Activated CD4-positive, alpha-beta T cell treated with anti-CD3 and anti-CD28 coated beads for 36 hours (primary cell): ENCODE measurements at places on chromosomes 3 and 15. TPM values are rescaled to one million over a fixed set of nuclear protein-coding genes. Genes with fewer than 3 reads are reported as not detected.

DNA sequence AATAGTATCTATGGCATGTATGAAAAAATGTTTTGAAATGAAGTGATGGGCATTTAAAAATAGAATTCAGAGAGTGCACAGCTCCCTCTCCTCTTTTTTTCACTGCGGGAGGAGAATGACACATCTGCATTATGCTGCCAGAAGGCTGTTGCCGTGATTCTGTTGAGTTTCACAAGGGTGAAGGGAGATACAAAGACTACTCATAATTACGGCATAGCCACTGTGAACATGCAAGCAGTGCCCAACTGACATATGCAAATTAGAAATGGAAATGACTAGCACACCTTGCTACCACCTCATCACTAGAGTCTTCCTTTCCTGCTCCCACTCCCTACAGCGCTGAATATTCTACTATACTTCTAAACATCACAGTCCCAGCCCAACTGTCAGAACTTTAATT lies 20.1 kb downstream of the IFT57 start:
- peak; percentile 7 for DNase-seq
- peaks cover 14% of the 10 kb centered on the region for H3K36me3 ChIP-seq
- peak overlapping the region; percentile 44 for H3K27ac ChIP-seq
- H3K4me3 ChIP-seq = no peak overlapping the region

DNA sequence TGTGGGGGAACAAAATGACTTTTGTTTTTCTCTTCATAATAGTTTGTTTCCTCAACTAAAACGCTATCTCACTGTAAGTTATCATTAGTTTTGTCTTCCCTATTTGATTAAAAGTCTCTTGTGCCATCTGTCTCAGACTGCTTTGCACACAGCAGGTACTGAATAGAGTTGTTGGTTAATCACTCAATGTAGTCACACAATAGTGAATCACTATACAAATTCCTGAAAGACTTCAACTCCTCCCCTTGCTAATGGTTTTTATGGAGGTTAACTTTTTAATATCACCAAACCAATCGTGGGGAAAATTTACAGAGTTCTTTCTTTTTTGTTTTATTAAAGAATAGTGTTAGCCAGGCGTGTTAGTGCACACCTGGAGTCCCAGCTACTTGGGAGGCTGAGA lies 2.6 kb upstream of the NGLY1 start:
- peaks cover 47% of the 10 kb centered on the region for H3K4me1 ChIP-seq
- H3K36me3 ChIP-seq = peaks cover 16% of the 10 kb centered on the region
- H3K27ac ChIP-seq = no peak overlapping the region
- DNase-seq = no peak
- H3K4me3 ChIP-seq = no peak overlapping the region
- no peaks in the 10 kb centered on the region for H3K27me3 ChIP-seq

DNA sequence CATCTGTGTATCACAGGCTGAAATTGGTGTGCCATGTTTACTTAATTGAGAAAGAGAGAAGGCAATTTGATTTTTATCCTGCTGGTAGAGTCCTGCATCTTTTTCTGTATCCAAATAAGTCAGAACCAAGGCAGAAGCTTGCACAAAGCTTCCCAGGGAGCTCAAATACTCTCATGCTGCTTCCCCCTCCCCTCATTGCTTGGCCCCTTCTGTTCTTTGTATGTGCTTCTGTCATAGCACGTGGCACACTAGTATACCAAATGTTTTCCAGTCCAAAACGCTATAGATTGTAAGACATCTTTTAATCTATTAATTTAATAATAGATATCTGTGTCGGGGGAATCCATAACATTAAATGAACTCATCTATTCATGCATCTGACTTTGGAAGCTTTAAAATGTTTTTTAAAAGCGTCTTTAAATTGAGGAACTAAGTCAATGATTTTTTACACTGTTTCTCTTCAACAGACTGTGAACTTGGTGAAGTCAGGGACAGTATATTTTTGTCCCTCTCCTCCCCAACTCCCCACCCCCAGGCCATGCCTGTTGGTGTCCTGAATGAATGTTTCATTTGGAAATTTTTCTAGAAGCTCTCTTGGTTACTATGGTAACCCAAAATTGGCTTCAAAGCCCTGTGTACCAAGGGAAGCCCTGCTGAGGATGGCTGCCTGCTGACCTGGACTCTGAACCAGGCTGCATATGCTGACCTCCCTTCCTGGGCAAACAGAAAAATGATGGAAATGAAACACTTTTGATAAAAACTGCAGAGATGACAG lies 26.2 kb upstream of the SLC35G2 start:
- no peaks in the 10 kb centered on the region for H3K36me3 ChIP-seq
- H3K27ac ChIP-seq = no peak overlapping the region
- peaks cover 7% of the 10 kb centered on the region for H3K27me3 ChIP-seq
- no peak overlapping the region for H3K4me3 ChIP-seq

DNA sequence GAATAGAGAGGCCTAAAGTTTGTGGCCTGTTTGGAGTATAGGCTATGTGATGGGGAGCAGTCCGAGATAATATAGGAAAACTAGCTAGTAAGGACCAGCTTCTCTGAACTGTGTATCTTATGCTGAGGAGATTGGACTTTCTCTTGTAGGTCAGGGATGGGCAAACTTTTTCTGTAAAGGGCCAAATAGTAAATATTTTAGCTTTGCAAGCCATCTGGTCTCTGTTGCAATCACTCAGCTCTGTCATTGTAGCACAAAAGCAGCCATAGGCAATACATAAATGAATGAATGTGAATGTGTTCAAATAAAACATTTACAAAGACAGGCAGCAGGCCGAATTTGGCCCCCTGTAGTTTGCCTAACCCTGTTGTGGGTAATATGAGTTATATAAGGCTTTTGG lies 24.5 kb downstream of the TMOD3 start:
- H3K27ac ChIP-seq = no peak overlapping the region
- no peak for DNase-seq

GRCh38 chr15:81155375-81156218 lies 21.5 kb downstream of the CFAP161 start:
- H3K36me3 ChIP-seq = no peaks in the 10 kb centered on the region
- peaks cover 7% of the 10 kb centered on the region for H3K27me3 ChIP-seq
- peak; percentile 18 for DNase-seq
- peaks cover 3% of the 10 kb centered on the region for H3K4me1 ChIP-seq

DNA sequence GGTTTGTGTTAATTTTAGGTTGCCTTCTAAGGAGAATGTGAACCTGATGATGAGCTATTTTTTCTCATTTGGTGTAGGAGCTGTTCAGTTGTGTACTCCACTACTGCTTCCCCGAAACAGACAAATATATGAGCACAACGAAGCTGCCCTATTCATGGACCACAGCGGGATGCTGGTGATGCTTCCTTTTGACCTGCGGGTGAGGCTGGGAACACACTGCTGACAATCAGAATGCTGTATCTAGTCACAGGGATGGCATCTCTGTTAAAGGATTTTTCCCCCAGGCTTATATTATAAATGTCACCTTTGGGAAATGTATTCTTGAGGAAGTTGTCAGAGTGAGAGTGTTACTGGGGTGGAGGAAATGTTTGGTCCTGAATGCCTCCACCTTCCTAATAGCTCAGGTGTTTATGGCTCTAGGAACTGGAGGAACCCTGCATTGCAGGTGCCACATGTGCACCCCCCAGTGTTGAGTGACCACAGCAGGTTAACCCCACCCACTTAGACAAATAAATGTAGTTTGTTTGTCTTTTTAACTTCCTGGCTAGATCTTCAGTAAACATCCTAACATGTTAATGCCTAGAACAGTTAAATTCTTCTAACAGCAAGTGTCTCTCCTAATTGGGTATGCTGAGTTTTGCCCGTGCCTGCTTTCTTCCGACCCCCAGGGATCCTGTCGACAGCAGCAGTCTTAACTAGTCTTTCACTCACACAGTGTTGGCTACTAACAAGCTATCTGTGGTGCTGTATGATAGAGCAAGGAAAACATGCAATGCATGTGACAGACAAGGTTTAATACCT lies 35.7 kb downstream of the SRP14 start:
- H3K4me1 ChIP-seq = no peaks in the 10 kb centered on the region
- no peak overlapping the region for H3K4me3 ChIP-seq
- peaks cover 33% of the 10 kb centered on the region for H3K36me3 ChIP-seq
- no peaks in the 10 kb centered on the region for H3K27me3 ChIP-seq

GRCh38 chr3:21750080-21750696 lies 822 bp downstream of the ZNF385D start:
- H3K4me3 ChIP-seq = no peak overlapping the region
- H3K27ac ChIP-seq = no peak overlapping the region
- H3K36me3 ChIP-seq = no peaks in the 10 kb centered on the region
- H3K4me1 ChIP-seq = no peaks in the 10 kb centered on the region

DNA sequence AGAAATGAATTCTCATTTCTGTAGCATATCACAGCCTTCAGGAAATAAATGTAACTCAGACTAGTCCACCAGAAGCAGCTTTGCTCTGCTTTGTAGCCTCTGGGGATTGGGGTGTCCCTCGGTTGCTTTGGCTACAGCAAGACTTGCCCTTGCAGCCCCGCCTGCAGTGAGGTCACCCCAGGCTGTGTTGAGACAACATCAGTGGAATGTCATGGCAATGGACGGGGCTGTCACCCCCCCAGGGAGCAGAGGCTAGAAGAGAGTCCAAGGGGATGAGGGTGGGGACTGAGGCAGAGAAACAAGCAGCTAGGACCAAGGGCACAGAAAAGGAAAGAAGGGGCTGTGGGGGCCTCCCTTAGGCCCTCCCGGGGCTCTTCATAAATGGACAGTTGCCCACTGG lies 854 bp downstream of the CLEC3B start:
- no peaks in the 10 kb centered on the region for H3K4me1 ChIP-seq
- H3K4me3 ChIP-seq = no peak overlapping the region
- H3K27me3 ChIP-seq = no peaks in the 10 kb centered on the region
- no peak overlapping the region for H3K27ac ChIP-seq
- no peak for DNase-seq
- no peaks in the 10 kb centered on the region for H3K36me3 ChIP-seq

DNA sequence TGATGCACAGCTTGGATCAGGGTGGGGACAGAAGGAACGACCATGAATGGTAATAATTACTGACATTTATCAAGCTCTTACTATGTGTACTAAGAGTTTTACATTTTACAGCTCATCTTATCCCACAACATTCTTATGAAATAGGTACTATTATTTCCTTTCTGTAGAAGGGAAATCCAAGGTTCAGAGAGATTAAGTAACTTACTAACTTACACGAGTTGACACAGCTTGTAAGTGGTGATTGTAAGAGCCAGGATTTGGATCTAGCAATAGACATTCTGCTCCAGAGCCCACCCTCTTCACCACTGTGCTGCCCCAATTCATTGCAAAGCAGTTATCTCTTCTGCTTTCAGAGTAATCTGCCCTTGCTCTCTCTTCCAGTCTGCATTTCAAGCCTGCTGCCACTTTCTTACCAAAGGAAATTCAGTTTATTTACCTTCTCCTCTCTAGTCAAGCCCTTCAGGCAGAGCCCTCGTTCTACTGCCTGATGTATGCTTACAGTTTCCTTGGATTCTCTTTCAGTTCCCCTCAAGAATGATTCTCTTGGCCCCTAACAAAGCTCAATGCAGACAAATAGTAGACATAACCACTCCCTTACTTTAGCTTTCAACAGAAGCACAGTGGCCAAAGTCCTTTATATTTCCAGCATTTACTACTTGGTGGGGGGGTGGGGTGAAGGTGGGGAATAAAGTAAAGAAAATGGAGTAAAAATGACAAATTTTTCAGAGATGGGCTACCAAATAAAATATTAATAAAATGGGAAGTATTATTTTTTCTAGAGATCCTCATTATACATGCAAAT lies 65.8 kb downstream of the ATP8B4 start:
- no peaks in the 10 kb centered on the region for H3K36me3 ChIP-seq
- no peak for DNase-seq
- H3K4me3 ChIP-seq = no peak overlapping the region

The TRAT1 gene
- 17.2 TPM for total RNA-seq

- no peak for DNase-seq
- H3K36me3 ChIP-seq = no peaks in the 10 kb centered on the region
- no peak overlapping the region for H3K4me3 ChIP-seq
- no peak overlapping the region for H3K27ac ChIP-seq
- H3K4me1 ChIP-seq = peaks cover 2% of the 10 kb centered on the region
Observed at GRCh38 chr3:193831495-193832455, 238.8 kb downstream of the OPA1 start.

The MCF2L2 gene
- 1.9 TPM for total RNA-seq

GRCh38 chr3:176633511-176633910 lies 563.8 kb downstream of the TBL1XR1 start:
- peaks cover 2% of the 10 kb centered on the region for H3K27me3 ChIP-seq
- H3K4me1 ChIP-seq = no peaks in the 10 kb centered on the region
- H3K36me3 ChIP-seq = no peaks in the 10 kb centered on the region
- DNase-seq = no peak
- H3K27ac ChIP-seq = no peak overlapping the region

- no peaks in the 10 kb centered on the region for H3K27me3 ChIP-seq
- H3K4me3 ChIP-seq = no peak overlapping the region
- no peak for DNase-seq
- H3K36me3 ChIP-seq = peaks cover 4% of the 10 kb centered on the region
Observed at GRCh38 chr3:143619231-143619630, 229.0 kb downstream of the SLC9A9 start.

The ADAMTS17 gene
- total RNA-seq = 0.57 TPM

- no peak overlapping the region for H3K27ac ChIP-seq
Observed at GRCh38 chr15:58124585-58124984, 13.6 kb upstream of the AQP9 start.

The PIF1 gene
- total RNA-seq = 30.0 TPM

- H3K4me1 ChIP-seq = peaks cover 51% of the 10 kb centered on the region
- H3K36me3 ChIP-seq = no peaks in the 10 kb centered on the region
- peak; percentile 47 for DNase-seq
- peaks cover 70% of the 10 kb centered on the region for H3K27me3 ChIP-seq
- H3K4me3 ChIP-seq = peak overlapping the region; percentile 75
Observed at GRCh38 chr15:76340198-76340802, 3.7 kb downstream of the ISL2 start.

The UQCC5 gene
- total RNA-seq = 12.7 TPM

- peaks cover 15% of the 10 kb centered on the region for H3K4me1 ChIP-seq
- peaks cover 15% of the 10 kb centered on the region for H3K27me3 ChIP-seq
- no peak overlapping the region for H3K27ac ChIP-seq
- no peak overlapping the region for H3K4me3 ChIP-seq
- H3K36me3 ChIP-seq = no peaks in the 10 kb centered on the region
- DNase-seq = no peak
Observed at GRCh38 chr3:174444391-174444790, 414.7 kb upstream of the NAALADL2 start.

The SCAANT1 gene
- not detected for total RNA-seq

DNA sequence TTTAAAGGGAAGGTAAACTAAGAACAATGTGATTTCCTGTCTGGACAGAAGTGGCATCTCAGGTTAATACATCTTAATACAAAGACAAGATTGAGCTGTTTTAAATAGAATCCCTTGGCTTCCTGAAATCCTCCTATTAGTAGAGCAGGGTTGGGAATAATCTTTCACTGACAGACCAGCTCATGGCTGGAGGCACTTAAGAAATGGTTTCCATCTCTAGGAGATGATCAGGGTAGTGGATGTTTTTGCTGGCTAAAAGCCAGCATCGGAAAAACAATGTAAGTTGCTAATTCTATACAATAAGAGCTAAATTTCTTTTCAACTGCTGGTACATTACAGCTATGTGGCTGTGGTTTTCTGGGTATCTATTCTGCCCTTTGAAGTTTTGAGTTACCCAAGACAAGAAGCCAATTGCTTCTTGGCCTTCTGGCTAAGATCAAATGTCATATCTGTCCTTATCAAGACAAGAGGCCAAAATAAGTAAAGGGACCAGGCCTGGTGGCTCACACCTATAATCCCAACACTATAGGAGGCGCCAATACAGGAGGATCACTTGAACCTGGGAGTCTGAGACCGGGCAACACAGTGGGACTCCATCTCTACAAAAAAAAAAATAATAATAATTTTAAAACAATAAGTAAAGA lies 49.6 kb downstream of the SHQ1 start:
- no peak overlapping the region for H3K4me3 ChIP-seq
- DNase-seq = no peak
- H3K27ac ChIP-seq = no peak overlapping the region
- no peaks in the 10 kb centered on the region for H3K27me3 ChIP-seq
- H3K36me3 ChIP-seq = peaks cover 38% of the 10 kb centered on the region
- H3K4me1 ChIP-seq = peaks cover 33% of the 10 kb centered on the region

GRCh38 chr15:81091889-81092558 lies 42.0 kb upstream of the CFAP161 start:
- DNase-seq = no peak
- peaks cover 1% of the 10 kb centered on the region for H3K36me3 ChIP-seq
- no peaks in the 10 kb centered on the region for H3K4me1 ChIP-seq
